Skin of body (tissue), 3 donors: ENCODE measurements at places on chromosomes 3 and 15. TPM values are rescaled to one million over a fixed set of nuclear protein-coding genes. Genes with fewer than 3 reads are reported as not detected.

Gene ANKRD34C
- total RNA-seq: not detected

Gene P3H2
- 37.7 TPM for total RNA-seq

Gene GOLGA8R
- total RNA-seq: 8.3 TPM

Gene AP3B2
- 0.89 TPM for total RNA-seq

Gene ISG20
- total RNA-seq: 3.5 TPM

Gene BCHE
- total RNA-seq: 28.8 TPM
